ENCODE measurements at places on chromosomes 4 and X.
A peak's percentile ranks its signal among the peaks of the same experiment; 100 is the strongest.

GRCh38 chr4:3283916-3284315, 8.9 kb upstream of the RGS12 start:
- DNase-seq: no peak

GRCh38 chr4:89625599-89626293, 211.2 kb downstream of the SNCA start:
- no peak for DNase-seq

GRCh38 chrX:126701380-126701779, 118.1 kb upstream of the PRR32 start:
- DNase-seq: no peak

DNA sequence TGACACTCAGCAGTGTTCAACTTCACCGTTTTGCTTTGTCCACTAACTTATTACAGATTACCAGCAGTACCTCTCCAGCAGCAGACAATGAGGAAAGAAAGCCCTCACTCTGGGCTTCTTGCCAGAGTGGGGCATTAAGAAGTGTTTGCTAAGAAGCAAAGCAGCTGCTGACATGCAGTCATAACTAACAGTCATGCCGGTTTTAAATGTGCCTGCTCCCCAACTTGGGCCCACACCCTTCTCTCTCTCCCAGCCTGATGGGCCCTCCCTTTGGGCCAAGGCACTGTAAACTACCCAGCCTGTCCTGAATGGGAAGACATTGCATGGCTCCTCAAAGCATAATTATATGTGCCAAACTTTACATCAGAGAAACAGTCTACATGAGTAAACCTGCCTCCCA, 54.6 kb upstream of the HHIP start:
- no peak for DNase-seq

DNA sequence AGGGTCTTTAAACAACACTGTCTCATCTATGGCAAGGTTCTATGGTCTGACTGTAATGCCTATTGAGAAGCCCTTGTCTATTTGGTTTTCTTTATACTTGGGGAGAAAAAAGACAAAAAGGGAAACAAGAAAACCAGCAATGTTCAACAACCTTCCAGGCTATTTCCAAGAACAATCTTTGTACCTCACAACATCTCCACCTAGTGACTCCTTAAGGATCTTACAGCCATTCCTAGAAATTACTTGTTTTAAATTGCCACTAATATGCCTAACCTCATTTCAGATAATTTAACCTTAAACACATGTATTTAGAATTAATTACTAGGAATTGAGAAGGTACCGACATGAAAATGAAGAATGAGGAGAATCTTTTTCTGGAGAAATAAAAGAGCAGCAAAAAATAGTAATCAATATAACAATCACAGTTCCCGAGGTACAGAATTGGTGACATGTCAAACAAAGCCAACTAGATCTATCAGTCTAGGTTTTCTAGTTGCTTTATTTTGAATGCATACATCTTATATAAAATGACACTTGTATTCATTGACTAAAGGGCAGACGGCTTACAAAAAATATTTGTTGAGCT, 1.6 kb upstream of the RBM46 start:
- peak; percentile 13 for DNase-seq

DNA sequence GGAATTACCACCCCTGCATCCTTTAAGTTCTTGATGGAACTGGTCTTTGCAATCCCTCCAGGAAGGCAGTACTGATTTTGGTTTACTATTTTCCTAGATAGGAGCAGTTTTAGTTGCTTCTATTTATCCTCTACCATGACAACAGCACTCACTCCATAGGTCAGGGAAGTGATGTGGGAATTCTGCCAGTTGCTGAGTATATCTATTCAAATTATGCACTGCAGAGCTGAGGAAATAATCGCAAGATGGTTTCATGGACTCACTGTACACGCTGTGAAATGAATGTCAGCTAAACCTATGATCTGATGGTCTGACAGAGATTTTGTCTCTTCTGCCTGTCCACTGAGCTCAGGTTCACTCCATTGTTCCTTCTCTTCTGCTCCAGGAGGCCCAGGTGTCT, 135.8 kb downstream of the FAAH2 start:
- DNase-seq: no peak

DNA sequence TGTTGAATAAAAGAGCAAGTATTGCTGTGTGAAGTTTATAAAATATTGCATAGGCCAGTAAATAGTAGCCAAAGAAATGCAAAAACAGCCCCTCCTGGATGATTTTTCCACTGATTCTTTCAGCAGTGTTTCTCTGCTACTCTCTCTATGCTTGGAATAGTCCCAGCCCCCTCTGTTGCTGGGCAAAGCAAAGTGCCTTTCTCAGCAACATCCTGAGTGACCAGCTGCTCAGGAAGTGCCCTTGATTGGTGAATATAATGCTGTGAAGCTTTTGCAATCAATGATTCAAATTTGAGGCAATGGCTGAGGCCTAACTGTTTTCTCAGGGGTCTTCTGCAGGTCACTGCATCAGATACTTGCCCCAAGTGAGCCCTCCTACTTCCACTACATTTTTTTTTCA, 656.7 kb downstream of the ZNF674 start:
- DNase-seq: no peak

DNA sequence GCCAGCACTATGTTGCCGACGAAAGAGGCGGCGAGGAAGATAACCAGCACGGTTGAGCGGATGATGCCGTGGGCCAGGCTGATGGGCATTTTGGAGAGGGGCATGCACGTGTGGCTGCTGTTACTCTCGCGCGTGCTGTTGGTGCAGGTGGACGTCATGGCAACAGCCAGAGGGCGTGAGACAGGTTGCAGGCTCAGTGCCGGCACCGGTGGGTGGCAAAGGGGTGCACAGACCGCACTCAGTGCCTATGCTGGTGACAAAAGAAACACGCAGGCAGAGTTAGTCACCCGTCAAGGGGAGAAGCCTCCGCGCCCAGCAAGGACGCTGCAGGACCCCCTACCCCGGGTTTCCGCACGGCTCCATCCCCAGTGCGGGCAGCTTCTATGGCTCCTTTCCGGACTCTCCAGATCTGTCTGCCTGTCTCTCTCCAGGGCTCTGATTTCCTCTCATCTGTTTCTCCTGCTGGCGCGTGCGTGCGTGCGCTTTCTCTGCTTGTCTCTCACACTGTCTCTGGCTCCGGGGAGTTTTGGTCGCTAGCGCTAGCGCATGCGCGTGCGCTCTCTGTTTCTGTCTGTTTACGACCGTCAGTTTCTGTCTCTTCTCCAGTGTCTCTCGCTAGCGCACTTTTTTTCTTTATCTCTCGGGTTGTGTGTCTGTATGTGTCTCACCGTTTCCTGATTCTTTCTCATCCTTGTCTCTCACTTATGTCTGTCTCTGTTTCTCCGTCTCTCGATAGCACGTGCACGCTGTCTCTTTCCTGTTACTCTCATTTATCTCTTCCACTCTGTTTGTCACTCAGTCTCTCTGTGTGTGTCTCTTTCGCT, 2.1 kb downstream of the GPR101 start:
- peak; percentile 33 for DNase-seq

- peak; percentile 32 for DNase-seq
These were observed 773 bp downstream of the SNCA start for GRCh38 chr4:89836031-89836745.

DNA sequence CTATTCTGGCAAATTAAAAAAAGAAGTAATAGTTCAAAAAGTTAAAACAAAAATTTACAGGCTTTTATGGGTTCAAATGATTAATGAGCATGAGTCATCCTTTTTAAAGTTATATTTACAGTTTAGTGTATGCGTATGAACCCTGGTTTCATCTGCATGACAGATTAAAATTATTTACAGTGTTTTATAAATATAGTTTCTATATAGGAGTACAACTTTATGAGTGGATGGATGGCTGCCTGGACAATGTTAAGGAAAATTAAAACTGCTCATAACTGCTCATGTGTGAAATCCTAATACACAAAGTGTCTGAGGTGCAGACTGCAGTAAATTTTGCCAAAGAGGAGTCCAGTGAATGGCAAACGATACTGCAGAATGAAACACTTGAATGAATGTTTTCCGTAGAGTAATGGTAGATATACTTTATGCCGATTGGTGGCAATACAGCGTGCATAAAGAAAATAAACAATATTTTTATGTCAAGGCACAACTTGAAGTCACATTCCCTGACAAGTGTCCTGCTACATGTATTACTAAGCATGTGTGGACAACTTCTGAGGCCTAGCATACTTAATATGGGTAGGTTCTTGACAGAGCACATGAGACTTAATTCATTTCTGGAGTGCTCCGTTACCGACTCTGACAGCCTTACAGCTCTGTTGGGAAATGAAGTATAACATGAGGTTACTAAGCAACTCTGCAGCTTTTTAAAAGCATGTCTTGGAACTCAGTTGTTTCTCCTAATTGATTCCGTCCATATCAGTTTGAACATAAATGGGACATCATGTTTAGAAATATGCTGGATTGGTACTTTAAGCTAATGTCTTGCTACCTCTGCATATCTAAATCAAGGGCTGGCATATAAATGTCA, 985.6 kb upstream of the PCDH7 start:
- no peak for DNase-seq

- peak; percentile 10 for DNase-seq
These were observed 27.4 kb downstream of the HMGN5 start for GRCh38 chrX:81174286-81174685.

GRCh38 chr4:131595140-131595539, 1554.0 kb upstream of the PCDH10 start:
- no peak for DNase-seq

DNA sequence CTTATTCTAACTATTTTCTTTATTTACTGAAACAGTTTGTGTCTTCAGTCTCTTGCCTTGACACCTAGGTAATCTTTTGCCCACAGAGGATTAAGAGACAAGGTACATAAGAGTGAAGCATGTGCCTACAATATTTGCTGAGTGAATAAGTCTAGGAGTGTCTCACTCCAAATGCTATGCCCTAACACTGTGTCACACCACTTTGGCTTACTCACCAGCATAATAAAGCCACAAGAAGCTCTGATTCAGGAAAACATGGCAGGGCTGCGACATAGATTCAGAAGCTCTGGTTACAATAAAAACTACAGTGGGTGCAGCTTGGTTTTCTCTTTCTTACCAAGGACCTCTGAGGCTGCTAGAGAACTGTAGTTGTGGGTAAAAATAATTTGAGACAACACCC, 127.1 kb downstream of the RBM46 start:
- no peak for DNase-seq
